Stimulated activated CD8-positive, alpha-beta memory T cell treated with anti-CD3 and anti-CD28 coated beads, Interleukin-15, amount 100 ng/mL, for 4 hours (primary cell): ENCODE measurements at places on chromosomes 3 and 15.

GRCh38 chr3:178084938-178085816 lies 451.1 kb upstream of the KCNMB2 start:
- DNase-seq: no peak

GRCh38 chr3:137610723-137611122 lies 153.4 kb upstream of the SOX14 start:
- DNase-seq: no peak

- no peak for DNase-seq
Observed at GRCh38 chr3:139982404-139982803, 47.4 kb downstream of the CLSTN2 start.

DNA sequence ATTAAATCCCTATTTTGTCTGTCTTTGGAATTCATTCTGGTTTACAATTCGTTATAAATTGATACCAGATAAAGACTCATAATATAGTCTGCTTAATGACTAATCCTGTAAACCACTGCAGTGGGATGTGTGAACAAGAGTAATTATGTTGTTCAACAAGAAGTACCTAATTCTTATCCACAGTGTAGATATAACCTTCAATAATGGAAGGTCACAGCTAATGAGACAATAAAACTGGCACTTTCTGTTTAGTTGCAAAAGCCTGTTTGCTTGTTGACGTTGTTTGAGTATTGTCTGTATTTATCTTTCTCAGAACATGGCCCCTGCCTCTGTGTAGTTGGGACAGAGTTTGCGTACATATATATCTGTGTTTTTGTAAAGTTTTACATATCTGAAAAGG lies 26.7 kb downstream of the PIAS1 start:
- DNase-seq: no peak

DNA sequence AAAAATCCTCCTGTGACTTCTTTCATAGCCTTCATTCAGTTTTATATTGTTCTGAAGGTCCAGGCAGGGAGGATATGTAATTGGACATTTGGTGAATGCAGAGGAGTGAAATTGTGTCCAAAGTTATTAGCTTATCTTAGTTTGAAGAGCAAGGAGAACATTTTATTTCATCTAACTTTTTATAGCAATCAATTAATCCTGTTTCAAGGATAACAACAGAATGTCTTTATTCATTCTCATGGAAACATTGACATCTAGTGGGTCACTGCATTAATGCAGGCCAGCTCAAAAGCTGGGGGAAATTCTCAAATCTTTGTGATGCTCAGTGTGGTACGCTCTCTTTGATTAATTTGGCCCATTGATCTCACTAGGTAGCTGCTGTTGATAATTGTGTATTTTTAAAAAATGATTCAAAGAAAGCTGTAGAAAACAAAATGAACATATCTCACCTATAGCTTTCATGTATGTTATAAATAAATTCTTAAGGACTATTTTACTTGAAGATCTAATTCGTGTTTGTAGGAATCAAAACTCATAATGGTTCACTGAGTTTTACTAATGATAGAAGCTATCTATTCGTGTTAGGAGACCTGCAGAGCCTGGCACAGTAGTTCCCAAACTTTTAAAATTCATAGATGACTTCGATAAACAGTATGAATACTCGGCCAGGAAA lies 150.8 kb upstream of the KCNMB2 start:
- no peak for DNase-seq

DNA sequence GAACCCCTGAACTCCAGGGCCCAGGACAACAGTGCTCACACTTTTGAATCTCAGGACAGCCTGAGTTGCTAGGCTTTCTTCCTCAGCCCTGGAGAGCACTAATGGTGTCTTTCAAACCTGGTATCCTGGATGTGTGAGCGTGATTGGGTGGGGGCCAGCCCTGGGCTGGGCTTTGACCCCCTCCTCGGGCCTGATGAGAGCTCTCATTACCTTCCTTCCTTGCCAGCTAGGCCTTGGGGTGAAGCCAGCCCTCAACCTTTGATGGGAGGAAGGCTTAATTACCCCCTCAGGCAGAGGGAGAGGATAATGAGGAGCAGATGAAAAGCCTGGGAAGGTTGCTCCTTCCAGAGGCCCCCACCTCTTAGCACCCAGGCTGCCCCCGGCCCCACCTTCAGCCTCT lies 31.1 kb upstream of the INSYN1 start:
- no peak for DNase-seq
